Stimulated activated CD8-positive, alpha-beta memory T cell treated with anti-CD3 and anti-CD28 coated beads, Interleukin-12 subunit alpha, Interleukin-12 subunit beta, amount 100 ng/mL, for 1 hour (primary cell): ENCODE measurements at places on chromosomes 7 and 10.

- DNase-seq: no peak
Measured at GRCh38 chr10:102266670-102267069, 21.3 kb downstream of the GBF1 start.

GRCh38 chr7:90692947-90693346, 96.8 kb downstream of the CDK14 start:
- DNase-seq: no peak

- DNase-seq: no peak
Measured at GRCh38 chr7:28767356-28767755, 190.8 kb downstream of the TRIL start.

DNA sequence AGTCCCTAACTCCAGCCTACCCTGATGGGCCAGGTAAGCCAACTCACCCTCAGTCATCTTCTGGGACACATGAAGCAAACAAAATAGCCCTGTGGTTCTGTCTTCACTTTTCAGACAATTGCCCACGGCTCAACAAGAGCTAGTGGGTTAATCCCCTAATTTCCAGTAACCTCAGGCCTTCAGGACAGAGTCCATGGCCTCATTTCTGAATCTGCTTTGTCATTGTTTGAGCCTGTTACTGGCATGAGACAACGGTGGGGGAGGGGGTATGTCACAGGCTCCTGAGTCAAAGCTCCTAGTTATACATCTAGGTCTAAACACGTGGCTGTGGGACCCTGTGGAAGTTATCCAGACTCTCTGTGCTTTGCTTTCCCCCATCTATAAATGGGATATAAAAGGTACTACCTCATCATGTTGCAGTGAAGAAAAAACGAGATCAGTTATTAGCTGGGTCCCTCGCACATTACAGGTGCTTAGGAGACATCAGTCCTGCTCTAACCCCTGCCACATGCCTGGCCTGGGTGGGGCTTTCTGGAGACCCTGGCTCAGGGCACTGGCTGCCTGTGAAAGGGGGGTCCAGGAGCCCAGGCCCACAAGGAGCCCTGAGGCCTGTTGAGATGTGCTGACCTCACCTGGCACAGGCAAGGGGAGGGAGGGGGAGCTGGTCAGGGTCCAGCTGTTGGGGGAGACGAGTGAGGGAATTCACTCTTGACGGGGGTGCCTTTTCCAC, 16.5 kb downstream of the MAT1A start:
- no peak for DNase-seq

DNA sequence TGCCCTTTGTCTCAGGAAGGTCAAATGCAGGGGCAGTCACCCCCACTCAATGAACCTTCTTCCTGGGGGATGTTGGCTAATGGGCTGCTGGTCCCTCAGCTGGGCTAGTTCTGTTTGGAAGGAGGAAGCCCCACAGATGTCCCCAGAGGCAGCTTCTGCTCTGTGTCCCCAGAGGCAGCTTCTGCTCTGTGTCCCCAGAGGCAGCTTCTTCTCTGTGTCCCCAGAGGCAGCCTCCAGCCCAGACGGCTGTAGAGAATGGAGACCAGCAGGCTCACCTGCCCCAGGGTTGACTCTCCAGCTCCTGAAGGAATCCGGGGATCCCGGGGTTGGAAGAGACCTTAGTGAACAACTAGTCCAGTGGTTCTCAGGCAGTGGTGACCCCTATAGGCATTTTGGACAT, 62.5 kb upstream of the LEP start:
- no peak for DNase-seq
